ENCODE measurements at places on chromosomes 2 and 18.

DNA sequence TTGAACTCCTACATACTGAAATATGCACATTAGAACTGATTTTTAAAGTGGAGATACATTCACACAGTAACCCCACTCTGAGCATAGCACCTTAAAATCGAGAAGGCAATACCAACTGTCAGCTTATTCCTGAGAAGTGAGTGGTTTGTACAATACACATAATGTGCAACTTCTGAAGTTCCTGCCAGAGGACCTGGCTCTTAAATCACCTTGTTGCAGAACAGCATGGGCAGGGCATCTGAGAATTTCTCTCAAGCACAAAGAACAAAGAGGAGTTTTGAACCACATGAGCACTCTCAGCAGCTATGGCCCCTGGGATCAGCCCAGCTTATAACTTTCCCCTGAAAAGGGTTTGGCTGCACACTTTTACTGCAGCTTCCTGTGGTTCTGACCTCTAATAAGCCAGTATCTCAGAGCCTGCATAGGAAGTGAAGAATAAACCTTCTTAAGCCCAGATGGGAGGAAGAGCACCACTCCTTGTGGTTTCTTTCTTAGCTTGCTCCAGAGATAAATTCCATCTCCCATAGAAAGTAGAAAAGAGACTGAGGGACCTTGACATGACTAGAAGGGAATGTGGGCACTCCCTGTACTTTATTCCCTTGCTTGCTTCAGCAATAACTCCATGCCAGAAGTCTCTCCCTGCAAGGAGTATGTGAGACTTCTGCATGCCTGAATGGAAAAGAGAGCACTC is 862.3 kb downstream of the SUCLG1 start:
- DNase-seq, result peak; percentile 36

- no peak for DNase-seq
Measured at GRCh38 chr2:241613017-241613780, 23.8 kb downstream of the THAP4 start.

GRCh38 chr2:217433522-217433921 is 569.3 kb downstream of the TNS1 start:
- DNase-seq, result no peak

- no peak for DNase-seq
Measured at GRCh38 chr2:43270930-43271615, 44.7 kb upstream of the ZFP36L2 start.

All from adipocyte (in vitro differentiated cells).